HuH-7.5 (cell line): ENCODE measurements at places on chromosomes 12 and 14.

GRCh38 chr12:122886851-122887818 is 8.8 kb downstream of the VPS37B start:
- no peak for DNase-seq

DNA sequence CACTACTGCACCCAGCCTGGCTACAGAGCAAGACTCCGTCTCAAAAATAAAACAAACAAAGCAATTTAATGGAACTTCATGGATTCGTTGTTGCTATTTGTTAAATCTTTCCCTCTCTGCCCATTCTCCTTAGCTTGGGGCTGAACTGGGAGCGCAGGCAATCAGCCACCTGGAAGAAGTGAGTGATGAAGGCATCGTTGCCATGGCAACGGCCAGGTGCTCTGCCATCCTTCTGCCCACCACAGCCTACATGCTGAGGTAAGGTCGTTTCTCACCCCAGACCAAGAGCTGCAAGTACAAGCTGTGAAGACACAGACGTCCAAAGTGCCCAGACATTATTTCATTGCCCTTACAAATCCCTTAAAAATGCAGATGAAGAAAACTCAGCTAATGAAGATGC is 19.1 kb downstream of the AMDHD1 start:
- no peak for DNase-seq

DNA sequence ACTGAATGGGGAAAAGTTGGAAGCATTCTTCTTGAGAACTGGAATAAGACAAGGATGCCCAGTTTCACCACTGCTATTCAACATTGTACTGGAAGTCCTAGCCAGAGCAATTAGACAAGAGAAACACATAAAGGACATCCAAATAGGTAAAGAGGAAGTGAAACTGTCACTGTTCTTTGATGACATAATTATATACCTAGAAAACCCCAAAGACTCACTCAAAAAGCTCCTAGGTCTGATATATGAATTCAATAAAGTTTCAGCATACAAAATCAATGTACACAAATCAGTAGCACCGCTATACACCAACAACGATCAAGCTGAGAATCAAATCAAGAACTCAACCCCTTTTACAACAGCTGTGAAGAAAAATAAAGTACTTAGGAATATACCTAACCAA is 157.3 kb upstream of the DDHD1 start:
- DNase-seq: no peak

DNA sequence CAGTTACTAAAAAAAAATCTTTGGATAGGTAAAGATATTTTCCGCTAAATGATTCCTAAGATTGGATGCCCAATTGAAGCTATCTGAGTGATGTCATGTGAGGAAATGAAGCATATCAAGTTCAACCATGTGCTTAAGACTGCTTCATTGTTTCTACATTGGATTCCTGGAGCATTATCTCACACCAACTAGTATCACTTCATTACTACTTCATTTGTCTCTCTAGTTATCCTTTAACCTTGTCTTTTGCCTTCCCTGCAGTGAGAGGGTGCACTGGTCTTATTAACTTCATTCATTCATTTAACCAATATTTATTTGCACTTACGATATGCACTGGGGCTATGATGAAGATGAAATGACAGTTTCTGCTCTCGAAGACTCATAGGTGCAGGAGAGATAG is 198.1 kb downstream of the SLC38A4 start:
- DNase-seq: no peak

- DNase-seq: no peak
Measured at GRCh38 chr14:88079624-88080023, 74.7 kb downstream of the GPR65 start.

- no peak for DNase-seq
Measured at GRCh38 chr12:25853316-25854095, 105.0 kb upstream of the RASSF8 start.

DNA sequence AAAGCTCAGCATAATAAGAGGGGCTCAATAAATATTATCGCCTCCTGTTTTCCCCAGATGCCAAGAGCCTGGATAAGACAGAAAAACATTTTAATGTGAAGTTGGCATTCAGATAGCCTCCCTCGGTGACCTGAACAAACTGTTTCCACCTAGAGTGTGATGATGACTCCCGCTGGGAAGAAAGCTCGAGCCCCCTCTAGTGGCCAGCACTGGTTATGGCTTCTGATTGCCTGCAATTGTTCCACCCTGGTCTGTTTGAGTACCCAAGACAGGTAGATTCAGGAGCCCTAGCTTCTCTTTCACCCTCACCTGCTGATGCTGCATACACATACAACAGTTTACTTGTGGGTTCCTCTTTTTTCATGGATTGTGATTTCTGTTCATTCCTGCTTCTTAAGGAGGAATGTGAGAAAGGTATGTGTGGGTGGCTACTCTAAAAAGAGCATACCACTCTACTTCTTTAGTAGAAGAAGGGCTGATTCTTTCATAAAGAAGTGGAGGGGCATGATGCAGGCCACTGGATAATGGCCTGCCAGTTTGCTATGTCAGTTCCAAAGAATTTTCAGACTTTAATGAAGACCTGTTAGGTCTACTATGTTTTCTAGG is 6.4 kb downstream of the ERG28 start:
- DNase-seq: peak; percentile 54

DNA sequence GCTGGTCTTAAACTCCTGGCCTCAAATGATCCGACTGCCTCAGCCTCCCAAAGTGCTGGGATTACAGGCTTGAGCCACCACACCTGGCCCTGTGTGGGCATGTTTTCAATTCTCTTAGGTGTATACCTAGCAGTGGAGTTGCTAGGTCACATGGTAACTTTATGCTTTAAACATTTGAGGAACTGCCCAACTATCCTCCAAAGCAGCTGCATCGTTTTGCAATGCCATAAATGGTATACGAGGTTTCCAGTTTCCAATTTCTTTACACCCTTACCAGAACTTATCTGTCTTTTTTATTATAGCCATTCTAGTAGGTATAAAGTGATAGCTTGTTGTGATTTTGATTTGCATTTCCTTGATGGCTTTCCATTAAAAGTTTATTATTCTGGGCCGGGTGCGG is 25.1 kb downstream of the RBMS2 start:
- DNase-seq: no peak

DNA sequence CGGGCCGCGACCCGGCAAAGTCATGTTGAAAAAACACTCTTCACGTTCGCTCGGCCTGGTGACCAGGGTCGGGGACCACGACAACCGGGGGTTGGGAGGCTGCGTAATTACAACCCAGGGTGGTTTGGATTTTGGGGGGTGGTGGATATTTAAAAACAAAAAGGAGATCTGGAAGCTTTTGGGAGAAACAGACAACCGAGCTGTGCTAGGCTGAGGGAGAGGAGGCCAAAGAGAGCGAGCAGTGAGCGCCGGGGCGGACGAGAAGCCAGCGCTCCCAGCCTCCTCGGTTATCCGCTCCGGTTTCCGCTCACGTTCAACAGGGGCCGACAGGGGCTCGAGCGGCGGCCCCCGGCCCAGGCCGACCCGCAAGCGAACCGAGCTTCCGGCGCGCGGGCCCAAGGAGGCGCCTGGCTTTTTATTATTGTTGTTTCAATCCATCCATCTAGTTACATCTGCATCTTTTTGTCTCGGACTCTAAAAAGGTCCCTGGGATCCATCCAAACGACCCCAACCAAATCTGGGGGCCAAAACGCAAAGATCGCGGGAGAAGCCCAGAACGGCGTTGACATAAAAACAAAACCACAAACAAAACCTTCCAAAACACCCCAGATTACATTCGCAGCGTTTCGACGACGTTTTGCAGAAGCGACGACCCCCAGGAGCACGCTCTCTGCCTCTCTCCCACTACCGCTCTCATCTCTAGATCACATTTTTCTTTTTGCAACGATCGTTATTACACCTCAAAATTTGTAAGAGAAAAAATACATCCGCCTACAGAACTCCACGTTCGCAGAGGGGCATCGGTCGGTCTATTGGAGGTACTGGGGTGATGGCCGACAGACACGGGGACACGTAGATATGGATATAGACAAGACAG is 771 bp downstream of the OTX2 start:
- no peak for DNase-seq

GRCh38 chr14:80862983-80863382 is 78.6 kb downstream of the CEP128 start:
- DNase-seq: no peak

DNA sequence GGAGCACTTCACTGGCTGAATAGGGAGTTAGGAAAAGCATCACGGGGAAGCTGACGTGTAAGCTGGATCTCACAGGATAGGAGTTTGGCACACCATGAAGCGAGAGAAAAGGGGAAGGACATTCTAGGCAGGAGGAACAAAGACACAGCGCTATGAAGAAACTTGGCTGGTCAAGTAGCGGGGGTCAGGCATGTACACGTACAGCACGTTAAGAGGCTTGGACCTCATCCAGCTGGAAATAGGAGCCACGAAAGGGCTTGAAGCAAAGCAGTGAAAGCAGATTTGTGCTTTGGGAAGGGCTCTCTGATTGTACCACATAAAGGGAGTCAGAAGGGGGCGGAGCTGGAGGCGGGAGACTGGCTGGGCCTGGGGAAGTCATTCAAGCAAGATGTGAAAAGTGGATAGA is 19.6 kb upstream of the GALNT8 start:
- no peak for DNase-seq

DNA sequence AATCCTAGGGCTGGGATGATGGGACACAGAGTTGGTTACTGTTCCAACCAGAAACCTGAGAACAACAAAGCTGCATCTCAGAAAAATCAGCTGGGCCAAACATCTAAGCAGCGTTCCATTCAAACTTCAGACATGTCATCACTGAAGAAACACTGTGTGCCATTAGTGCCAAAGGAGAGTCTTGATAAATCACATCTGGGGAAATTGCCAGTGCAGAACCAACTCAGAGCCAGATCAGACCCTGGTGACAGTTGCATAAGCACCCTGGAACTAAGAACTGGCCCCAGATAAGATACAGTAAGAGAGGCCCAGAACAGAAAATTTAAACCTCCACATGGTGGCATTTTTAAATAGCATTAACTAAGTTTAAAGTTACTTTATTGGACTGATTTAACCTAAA is 482.8 kb downstream of the PRKD1 start:
- DNase-seq: no peak

- no peak for DNase-seq
Measured at GRCh38 chr12:67504026-67504425, 144.5 kb upstream of the DYRK2 start.

DNA sequence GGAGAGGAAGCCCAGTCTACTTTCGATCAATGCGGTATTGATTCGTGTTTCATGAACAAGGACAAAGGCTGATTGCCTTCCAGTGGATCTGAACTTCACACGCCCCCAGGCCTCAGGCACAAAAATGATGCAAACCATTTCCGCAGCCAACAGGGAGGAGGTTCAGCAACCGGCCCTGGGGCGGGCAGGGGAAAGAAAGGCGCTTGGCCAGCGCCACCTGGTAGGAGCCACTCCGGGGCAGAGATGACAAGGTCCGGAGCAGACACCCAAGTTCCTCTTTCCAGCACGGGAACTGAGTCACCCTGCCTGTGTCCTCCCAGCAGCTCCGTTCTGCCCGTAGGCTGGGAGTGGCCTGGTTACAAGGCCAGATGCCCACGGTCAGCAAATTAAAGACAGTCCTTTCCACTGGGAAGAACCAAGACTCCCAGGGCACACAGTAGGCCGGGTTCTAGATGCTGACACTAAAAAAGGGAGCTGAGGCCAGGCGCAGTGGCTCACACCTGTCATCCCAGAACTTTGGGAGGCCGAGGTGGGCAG is 136.3 kb downstream of the SCARB1 start:
- no peak for DNase-seq

- no peak for DNase-seq
Measured at GRCh38 chr12:115898670-115899069, 378.8 kb downstream of the MED13L start.

GRCh38 chr14:55122440-55122986 is 6.5 kb upstream of the LGALS3 start:
- DNase-seq: no peak

GRCh38 chr12:116324654-116325335 is 47.3 kb upstream of the MED13L start:
- DNase-seq: no peak

DNA sequence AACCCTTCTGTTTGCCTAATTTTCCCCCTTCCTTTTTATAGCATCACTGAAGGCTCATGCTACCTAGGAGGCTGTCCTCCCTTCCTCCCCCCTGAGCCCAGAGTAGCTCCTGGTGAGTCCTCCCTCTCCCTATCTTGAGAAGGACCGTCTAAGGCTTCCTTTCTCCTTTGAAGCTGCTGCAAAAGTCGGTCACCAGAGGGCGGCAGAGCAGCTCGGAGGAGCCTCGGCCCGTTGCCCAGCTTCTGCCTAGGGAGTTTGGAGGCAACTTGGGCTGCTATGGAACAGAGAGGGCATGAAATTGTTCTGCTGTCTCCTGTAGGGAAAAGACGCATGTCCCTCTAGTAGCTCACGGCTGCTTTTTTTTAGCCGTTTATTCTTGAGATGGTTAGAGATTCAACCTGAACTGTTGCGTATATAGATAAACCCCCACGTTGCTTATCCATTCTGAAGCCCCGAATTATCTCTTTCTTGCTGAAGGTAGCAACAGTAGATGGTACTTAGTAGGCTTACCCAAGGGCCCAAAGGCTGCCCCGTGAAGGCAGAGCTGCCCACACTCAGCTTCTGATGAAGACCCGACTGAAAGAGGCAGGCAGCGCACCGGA is 5.7 kb downstream of the WNT5B start:
- peak; percentile 84 for DNase-seq
